Stimulated activated CD8-positive, alpha-beta memory T cell treated with anti-CD3 and anti-CD28 coated beads, Interleukin-7, amount 100 ng/mL, for 4 hours (primary cell): ENCODE measurements at places on chromosomes 11 and 22.

GRCh38 chr11:495537-495931 is 11.5 kb downstream of the RNH1 start:
- DNase-seq: no peak

DNA sequence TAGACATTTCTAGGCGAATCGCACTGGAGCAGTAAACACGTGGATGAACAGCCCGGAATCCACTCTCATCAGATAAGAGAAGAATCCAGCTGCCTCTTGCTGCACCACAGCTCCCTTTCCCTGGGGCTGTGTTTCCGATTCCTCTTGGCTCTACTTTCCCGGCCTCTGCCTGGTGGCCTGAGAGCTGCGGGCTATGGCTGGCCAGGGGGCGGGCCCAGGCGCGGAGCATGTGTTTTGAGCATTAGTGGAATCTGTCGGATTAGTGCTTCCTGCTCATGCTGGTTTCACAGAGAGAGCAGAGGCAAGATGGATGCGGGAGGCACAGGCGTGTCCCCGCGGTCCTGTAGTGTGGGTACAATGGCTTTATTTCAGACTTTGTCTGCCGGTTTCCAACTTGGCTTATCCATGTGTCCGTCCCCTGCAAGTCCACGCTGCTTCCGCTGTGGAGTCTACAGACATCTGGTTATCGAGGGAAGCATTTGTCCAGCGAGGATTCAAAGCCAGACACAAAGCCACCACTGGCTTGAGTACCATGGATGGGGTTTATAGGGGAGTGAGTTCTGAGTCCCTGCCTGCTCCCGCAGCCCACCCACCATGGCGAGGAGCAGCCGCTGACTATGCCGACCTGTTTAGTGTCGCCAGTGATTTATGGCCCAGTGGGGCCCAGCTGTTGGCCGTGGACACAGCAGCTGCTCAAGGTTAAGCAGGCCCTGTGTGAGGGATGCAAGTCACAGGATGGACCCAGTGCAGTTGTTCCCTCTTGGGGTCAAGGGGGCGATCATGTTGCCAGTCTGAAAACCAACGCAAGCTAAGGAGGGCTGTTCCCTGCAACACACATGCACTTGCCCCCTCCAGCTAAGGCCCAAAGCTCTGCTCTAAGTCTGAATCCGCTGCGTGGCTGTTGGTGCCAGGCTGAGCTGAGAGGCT is 43.3 kb upstream of the EP300 start:
- DNase-seq: no peak

DNA sequence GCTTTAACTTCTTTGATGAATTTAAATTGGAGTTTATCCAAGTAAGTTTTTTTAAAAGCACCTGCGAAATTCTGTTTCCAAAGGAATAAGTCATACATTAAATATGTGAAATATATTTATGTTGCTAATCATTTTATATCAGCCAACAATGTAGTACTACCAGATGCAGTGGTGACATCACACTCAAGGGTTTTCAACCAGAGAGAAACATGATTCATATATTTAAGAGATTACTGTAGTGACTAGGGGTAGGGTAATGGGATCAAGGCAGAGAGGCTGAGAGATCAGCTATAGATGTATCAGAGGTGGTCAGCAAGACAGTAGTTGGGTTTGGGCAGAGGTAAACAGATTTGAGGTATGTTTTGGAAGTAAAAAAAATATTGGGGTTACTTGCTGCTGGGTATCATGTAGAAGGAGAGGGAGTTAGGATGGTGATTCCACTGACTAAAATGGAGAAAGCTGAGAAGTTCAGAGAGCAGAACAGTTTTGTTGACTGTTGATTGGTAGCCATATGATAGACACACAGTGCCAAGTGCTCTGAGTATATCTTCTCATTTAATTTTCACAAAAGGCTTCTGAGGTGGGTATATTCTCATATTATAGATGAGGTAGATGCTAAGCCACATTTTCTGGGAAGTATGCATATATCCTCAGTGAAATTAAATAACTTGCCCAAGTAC is 39.4 kb downstream of the CEP57 start:
- DNase-seq: no peak

- no peak for DNase-seq
Measured at GRCh38 chr22:24106385-24107381, 74.6 kb upstream of the SUSD2 start.
